ENCODE measurements at places on chromosomes 12 and 14. TPM values are rescaled to one million over a fixed set of nuclear protein-coding genes. Genes with fewer than 3 reads are reported as not detected.
A peak's percentile ranks its signal among the peaks of the same experiment; 100 is the strongest.

GRCh38 chr12:40693207-40693821, 1.1 kb downstream of the CNTN1 start:
- DNase-seq: peak; percentile 62

- DNase-seq: no peak
Measured at GRCh38 chr12:96698521-96698920, 208.5 kb upstream of the NEDD1 start.

MANSC4 gene
- not detected for total RNA-seq

SLC8A3 gene
- total RNA-seq: 0.45 TPM

CMA1 gene
- total RNA-seq: 0.52 TPM

DNA sequence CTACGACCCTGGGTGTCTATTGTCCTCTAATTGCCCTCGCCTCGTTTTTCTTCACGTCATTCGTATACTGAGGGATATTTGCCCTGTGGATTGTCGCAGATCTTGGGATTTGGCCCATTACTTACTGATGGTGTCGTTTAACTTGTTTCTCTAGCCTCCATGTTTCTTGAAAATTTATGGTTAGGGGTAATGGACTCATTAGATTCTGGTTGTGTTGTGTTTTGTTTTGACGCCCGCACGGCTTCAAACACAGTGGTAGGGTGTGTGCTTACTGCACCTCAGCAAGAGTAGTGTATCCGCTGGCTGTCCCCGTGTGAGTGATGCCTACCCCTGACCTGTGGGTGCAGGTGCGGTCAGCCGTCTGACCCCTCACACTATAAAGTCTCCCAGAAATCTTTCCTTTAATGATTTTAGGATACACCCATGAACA, 874 bp upstream of the RNU6-8 start:
- DNase-seq: no peak

KLHL33 gene
- total RNA-seq: 1.3 TPM

GRCh38 chr14:88825503-88825902, 1.1 kb downstream of the TTC8 start:
- no peak for DNase-seq

DNA sequence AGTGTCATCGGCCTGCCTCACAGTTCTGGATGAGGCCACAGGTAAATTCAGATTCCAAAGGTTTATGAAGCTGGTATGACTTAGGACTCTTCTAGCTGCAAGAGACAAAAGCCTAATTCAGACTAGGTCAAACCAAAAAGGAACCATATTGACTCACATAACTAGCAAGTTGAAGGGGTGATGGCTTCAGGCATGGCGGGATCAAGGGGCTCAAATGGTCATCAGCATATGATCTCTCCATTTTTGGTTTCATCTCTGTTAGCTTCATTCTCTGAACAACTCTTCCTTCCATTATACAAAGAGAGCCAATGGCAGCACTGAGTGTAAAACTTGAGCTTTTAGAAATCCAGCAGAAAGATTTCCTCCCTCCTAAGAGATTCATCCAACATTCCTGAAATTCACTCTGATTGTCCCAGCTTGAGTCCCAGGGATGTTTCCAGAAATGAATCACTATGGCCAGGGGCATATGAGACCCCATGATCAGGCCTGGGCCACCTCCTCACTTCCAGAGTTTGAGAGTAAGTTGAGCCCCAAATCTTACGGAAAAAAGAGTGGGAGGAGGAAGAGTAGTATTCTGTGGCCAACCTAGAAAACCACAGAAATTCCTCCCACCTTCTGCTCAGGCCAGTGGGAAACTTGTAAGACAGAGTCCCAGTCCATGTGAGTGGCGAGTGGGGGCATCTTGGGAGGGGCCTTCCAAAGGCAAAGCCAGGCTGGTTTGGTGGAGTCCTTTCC, 2.0 kb upstream of the MAP1LC3B2 start:
- DNase-seq: no peak

- DNase-seq: no peak
Measured at GRCh38 chr12:61009192-61009591, 1251.0 kb upstream of the USP15 start.

- DNase-seq: no peak
Measured at GRCh38 chr12:15928346-15928745, 17.2 kb downstream of the DERA start.

MYH6 gene
- total RNA-seq: not detected

DNA sequence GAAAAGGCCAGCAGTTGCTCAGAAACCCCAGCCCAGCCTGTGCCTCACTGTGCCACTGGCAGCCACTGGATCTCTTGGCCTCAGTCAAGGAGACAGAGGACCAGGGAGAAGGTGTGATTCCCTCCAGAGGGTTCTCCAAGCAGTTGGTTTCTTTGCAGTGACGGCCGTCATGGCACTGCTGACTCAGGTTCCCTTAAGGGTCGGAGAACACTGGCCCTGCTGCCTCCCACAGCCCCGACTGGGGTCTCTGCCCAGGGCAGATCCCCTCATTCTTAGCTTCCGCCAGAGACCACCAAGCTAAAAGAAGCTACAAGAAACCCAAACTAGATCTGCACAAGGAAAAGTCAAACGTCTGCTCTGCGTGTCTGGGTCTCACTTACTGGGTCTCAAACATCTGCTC, 16.4 kb downstream of the TSPAN11 start:
- DNase-seq: no peak

MYF6 gene
- total RNA-seq: not detected

GRCh38 chr12:89117448-89118034, 234.8 kb downstream of the DUSP6 start:
- no peak for DNase-seq

GRCh38 chr12:16385782-16386646, 38.6 kb downstream of the MGST1 start:
- DNase-seq: no peak

- DNase-seq: no peak
Measured at GRCh38 chr12:129966146-129966995, 62.5 kb upstream of the TMEM132D start.

- no peak for DNase-seq
Measured at GRCh38 chr12:3206536-3207072, 129.4 kb downstream of the TSPAN9 start.

DNA sequence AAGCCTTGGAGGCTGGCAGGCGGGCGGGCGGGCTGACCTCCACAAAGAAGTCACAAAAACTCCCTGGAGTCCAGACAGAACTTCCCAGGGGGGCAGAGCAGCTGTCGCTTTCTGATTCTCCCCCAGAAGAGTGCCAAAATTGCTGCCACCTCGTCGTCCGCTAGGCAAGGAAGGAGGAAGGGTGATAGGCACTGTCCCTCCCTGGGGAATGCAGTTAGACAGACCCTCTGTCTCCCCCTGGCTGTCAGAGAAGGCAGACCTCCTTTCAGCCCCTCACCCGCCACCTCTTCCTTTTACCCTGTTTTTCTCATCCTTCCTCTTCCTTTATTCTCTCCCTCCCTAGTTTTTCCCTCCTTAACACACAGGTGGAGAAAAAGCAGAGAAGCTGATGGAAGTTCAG, 18.7 kb downstream of the GRIN2B start:
- no peak for DNase-seq

DNA sequence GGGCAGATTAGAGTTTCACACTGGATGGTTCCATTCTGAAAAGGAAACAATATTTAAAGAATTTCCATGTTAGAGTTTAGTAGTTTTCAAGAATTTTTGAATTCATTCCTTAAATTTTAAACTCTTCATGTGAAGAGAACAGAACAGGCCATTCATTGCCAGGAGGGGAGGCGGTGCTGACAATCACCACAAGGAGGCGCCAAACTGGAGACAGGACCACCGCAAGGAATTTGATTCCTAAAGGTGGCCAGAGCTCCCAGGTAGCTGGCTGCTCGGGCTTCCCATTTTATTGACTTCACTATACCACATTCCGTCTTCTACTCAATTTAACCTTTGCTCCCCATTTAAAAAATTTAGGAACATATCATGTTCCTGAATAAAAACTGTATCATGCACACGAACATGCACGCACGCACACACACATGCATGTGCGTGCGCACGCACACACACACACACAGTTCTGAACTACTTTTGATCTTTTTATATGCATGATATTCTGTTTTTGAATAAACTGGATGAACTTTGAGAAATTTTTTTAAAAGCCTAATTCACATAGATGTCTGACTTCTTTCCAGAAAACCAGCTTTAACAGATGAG, 101.2 kb downstream of the NELL2 start:
- no peak for DNase-seq

DNA sequence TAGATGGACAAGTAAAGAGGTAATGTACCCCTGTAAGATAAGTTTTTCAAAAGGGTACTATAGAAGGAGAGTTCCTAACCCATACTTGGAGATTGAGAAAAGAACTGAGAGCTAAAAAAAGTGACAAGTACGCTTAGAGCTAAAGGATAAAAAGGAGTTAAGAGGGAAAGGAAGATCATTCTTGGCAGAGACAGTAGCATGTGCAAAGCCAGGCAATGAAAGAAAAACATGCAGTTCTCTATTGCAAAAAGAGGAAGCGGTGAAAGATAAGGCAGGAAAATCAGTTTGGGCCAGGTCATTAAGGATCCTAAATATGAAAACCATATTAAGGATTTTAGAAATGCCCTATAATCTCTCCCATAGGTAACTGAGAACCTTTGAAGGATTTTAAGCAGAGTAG, 500.4 kb upstream of the GARIN6 start:
- no peak for DNase-seq

MGP gene
- 7,115 TPM for total RNA-seq

GRCh38 chr14:91931478-91932088, 15.9 kb downstream of the FBLN5 start:
- DNase-seq: no peak

DNA sequence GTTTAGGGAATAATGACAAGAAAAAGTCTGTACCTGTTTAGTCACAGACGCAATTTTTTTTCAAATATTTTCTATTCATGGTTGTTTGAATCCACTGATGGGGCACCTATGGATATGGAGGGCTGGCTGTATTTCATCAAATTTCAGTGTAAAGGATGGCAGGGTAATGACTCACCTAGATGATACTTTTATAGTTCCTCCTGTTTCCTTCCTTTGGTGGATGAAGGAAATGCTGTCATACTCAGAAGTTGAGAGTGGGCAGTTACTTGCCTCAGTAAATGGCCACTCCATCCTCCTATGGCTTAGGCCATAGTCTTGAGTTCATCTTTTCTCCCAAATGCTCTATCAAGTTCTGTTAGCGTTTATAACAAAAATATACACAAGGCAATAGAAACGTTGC, 18.9 kb upstream of the C12orf71 start:
- DNase-seq: no peak

DNA sequence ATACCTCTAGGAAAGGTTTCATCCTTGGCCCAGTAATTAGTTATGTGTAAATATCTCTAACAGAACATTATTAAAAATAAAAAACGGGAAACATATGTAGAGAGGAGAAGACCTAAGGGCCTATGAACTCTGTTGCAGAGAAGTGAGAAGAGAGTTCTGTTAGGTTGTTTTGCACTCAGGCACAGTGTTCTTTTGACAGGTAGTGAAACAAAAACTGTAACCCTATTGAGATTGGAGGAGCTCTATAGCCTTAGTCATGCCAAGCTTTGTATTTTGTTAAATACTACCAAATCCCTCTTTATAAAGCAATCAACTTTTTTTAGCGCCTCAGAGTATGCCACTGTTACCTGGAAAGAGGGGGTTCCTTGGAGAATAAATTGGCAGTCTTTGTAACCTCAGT, 77.6 kb downstream of the CNTN1 start:
- no peak for DNase-seq

DNA sequence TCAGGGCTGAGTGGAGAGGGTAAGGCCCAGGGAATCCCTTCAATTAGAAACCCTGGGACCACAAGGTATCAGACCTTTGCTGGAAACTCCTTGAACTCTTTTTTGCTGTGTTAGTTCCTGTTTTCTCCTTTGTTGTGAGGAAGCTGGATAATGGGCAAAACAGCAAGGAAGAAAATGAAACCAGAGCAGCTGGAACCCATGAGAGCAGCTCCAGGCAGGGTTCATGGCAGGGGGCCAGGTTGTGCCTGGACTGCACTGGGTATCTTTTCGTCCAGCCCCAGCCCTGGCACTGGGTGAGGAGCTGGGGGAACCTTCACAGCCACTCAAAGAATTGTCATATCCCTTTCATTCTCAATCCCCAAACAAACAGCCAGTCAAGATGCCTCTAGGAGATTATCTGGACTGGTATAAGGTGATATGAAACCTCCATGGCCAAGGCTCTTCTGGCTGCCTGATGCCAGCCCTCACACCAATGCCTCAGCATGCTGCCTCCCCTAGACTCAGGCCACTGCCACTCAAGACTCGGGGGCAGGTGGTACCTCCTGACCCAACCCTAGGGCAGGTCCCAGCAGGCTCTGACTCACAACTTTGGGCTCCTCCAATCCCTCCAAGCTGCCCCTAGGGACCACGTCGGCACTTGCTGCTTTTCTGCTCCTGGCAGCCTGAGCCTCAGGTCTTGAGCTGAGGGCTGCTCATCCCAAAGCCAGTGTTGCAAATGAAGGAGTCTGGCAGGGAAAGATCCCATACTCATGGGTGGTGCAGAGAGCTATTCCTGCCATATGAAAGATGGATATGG, 16.5 kb downstream of the FAM186B start:
- DNase-seq: no peak

DNA sequence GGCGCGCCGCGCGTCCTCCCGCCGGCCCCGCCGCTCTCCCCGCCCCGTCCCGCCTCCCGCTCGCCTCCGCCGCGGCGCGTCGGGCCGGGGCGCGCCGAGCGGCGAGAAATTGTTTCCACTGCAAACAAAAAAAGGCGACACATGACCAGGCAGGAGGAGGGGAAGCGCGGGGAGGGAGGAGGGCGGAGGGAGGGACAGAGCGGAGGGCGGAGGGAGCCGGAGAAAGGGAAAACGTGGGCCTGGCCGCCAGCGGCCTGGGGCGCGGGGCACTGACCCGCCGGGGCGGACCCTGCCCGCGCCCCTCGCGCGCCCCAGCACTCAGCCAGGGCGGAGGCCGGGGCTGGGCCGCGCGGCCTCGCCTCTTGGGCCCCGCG, at the start of gene FOXN3:
FOXN3 (minus strand) TSS at position 143 of the 374 bp plus-strand sequence. CDS start 4,757 bp downstream, outside the sequence.
- DNase-seq: peak; percentile 97

DNA sequence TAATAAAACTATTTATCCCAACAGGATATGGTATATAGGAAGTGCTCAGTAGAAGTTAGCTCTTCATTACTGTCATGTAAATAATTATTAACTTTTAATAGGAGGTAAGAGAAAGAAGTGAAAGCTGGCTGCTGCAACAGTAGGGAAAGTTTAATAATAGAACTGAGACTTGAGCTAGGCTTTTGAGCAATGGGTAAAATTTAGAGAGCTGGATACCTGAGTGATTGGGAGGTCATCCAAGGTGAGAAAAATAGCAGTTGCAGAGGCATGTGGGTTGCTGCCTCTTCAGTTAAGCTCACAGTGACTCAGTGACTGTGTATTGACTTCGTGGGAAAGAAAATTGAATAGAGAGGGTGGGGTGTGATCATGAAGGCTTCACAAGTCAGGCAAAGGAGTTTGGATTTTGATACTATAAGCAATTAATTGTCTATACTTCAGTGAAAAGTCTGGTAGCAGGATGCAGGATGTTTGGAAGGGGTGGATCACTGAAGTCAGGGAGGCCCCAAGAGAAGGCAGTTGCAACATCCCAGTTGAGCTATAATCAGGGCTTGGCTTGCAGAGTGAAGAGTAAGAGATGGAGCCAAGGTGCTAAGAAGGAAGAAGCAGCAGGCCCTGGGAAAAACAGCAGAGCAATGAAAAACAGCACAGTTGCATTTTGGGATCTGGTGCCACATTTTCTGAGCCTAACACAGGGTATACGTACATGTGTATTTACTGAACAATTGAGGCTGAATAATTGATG, 172.0 kb upstream of the FRMD6 start:
- DNase-seq: no peak

DPF3 gene
- 0.65 TPM for total RNA-seq

SLC17A8 gene
- total RNA-seq: not detected

- no peak for DNase-seq
Measured at GRCh38 chr12:118850244-118850825, 131.0 kb upstream of the SRRM4 start.
